ENCODE measurements at places on chromosomes 7 and 10.

- DNase-seq: no peak
Measured at GRCh38 chr7:111223802-111224253, 132.9 kb downstream of the LRRN3 start.

GRCh38 chr7:143279186-143280098 lies 5.3 kb upstream of the TMEM139 start:
- peak; percentile 62 for DNase-seq

GRCh38 chr10:52967806-52968795 lies 195.5 kb upstream of the MBL2 start:
- DNase-seq: no peak

DNA sequence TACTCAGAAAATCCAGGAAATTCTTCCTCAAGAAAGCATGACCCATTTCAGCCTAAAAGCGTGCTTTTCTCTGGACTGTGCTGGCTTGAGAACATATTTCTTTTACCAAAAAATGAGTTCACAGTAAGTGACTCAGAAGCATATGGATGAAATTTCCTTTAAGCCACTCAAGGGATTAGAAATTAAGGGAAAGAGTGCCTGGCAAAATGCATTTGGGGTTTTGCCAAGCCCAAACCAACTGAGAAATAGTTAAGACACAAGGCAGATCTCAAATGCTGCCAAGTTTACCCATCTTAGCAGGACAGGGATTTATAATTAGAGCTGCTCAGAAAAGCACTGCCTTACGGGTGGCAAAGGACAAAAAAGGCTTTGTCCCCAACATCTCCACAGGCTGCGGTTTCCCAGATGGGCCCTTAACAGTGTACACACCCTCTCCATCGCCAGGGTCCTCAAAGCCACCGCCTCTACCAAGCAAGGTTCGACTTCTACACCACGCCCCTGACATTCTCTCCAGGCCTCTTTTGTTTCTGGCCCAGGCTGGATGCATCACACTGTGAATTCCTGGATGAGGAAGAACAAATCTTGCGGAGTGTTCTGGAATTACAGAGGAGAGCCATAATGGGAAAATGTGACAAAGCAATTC lies 30.1 kb upstream of the CDHR3 start:
- no peak for DNase-seq

- no peak for DNase-seq
Measured at GRCh38 chr7:122628651-122629411, 70.1 kb downstream of the RNF133 start.

DNA sequence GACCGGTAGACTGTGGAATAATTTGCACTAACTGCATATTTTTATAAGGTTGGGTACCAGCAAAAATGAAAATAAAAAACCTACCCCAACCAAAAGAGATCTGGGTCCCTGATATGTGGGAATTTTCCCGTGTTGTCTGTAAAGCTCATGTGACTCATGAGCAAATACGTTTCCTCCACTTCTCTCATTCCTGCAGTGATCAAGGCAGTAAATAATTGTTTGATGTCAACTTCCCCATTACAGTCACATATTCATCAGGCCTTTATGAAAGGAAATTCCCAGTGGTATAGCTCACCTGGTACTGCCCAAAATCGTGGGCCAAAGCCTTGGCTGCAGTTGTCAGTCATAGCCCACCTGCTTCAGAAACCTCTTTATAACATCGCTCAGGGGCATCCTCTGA lies 166.0 kb upstream of the ANK3 start:
- no peak for DNase-seq

DNA sequence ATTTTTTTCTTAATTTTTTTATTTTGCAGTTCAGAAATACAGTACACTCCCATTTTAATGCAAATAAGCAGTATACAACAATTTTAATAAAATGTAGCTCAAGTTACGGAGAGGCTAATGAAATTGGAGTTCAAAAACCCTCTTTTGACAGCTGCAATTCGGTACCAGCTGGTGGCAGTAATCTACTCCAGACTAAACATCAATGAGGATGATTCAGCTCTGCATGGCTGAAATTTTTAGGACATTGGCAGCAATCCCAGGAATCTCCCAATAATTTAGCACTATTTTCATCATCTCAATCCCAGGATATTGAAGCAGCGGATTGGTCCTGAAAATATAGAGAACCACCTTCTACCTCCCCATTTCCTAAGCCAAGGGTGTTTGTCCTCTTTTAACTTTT lies 278.8 kb downstream of the CACNA2D1 start:
- DNase-seq: peak; percentile 45

DNA sequence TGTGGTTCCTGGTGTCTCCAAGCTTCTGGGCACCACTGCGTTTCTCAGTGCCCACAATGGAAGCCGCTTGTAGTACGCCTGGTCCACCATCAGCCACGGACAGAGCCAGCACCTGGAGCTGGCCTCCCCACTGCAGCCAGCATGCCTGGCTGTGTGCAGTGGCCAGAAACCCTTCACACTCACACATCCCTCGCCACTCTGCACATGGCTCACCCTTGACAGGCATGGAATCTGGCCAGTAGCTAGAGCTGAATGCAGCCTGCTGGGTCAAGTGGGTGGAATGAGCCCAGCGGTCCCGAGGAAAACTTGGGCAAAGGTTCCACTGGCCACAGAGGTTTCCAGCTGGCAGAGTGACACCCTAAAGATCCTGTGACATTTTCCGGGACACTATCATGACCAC lies 146.0 kb upstream of the ADO start:
- no peak for DNase-seq

- DNase-seq: no peak
Measured at GRCh38 chr10:77496941-77497420, 140.6 kb downstream of the KCNMA1 start.

DNA sequence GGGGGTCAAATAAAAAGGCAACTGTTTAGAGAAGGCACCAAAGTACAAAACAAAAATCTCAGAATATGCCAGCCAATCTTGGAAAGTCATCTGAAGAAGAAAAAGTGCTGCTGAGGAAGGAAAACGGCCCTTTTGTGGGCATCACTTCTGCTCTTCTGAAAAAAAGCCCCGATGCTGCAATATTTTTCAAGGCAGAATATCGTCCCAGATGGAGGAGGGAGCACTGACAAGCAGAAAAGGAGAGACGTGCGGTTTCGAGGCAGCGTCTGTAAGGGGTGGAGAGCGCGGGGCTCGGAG lies 959 bp upstream of the ATRNL1 start:
- DNase-seq: peak; percentile 26

DNA sequence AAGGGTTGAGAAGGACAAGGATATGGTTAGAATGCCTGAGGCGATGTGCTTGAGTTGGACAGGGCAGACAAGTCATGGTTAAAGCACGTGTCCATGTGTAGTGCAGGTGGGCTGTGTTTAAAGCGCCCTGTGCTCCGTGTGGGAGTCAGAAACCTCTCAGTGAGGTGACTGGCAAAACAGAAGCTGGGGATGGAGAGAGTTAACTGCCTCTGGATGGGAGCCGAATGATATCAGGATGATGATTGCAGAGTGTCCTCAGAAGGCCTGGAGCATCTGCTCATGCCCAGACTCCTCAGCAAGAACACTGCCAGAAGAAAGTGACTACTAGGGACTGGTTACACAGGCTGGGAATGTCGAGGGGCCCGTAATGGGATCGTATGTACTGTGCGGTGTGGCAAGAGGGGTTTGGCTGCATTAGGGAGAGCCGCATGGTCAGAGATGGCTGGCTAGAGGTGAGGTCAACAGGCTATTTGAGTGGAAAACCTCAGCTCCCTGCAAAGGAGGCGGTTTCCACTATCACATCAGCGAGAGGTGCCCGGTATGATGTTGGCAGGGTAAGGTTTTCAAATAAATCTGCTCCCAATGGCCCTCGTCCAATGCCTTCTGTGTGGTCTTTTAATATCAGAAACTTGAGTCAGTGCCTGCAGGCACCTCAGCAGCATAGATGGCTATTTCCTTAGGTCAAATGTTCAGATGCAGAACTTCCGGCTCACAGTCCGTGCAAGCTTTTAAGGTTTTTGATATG lies 26.1 kb upstream of the MRC1 start:
- DNase-seq: no peak

- DNase-seq: no peak
Measured at GRCh38 chr7:47103498-47104205, 478.3 kb downstream of the TNS3 start.

GRCh38 chr7:83413424-83413823 lies 235.5 kb downstream of the SEMA3E start:
- no peak for DNase-seq

DNA sequence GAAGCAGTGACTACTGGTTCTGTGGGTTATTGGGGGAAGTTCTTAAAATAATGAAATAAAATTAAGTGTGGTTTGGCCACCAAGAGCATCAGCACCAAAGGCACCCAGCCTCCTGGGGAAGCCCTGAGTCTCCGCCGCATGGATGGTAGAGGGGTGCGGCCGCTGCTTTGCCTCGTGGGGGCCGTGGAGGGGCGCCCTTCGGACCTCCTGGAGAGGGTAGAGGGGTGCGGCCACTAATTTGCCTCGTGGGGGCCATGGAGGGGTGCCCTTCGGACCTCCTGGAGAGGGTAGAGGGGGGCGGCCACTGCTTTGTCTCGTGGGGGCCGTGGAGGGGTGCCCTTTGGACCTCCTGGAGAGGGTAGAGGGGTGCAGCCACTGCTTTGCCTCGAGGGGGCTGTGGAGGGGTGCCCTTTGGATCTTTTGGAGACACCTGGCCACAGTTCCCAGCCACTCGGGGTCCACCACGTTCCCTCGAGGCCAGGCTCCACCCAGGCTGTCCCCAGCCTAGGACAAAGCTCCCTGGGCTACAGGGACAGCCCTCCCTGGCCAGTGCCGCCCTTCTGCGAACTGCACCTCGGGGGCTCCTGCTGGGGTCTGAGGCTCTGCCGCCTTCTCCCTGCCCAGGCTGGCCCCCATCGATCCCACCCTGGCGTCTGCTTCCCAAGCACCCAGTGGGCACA lies 535.1 kb downstream of the PTPRN2 start:
- DNase-seq: no peak

DNA sequence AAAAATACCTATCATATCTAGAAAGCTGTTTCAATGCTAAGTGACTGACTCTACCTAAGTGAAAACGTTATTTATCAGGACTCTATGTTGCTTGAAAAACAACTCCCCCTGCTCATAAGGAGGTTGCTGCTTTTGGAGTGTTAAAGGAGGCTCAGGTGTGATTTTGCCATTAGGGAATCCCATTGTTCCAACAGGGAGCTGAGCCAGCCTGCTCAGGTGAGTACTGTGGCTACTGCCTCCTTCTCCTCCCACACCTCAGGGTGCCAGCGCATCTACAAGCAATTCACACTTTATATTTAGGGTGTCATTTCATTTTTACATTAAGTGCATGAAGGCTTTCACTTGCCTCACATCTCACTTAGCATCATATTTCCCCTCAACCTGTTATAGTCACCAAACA lies 84.7 kb downstream of the SEM1 start:
- DNase-seq: no peak

DNA sequence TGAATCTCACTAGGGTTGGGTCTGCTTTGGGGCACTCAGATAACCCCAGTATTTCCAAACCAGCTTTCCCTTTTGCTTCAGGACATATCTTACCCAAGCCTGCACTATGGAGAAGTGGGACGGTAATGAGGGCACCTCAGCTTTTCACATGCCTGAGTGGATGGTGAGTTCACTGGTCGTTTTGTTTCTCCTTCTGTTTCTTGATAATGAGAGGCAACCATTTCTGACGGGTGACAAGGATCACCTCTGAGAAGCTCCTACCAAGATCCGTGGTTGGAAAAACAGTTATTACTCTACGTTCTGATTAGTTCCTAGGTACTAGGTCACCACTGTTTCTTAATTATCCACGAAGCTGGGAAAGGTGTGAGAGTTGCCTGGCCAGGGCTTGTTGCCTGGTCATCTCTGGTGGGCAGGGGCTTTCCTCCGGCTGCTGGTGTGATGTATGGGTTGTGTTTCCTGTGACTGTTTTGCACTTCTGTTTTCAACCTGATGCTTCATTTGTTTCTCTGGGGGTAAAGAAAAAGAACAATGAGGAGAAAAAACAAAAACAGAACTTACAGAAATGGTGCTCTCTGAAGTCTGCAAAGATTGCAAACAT lies 65.7 kb upstream of the STRIP2 start:
- DNase-seq: no peak

DNA sequence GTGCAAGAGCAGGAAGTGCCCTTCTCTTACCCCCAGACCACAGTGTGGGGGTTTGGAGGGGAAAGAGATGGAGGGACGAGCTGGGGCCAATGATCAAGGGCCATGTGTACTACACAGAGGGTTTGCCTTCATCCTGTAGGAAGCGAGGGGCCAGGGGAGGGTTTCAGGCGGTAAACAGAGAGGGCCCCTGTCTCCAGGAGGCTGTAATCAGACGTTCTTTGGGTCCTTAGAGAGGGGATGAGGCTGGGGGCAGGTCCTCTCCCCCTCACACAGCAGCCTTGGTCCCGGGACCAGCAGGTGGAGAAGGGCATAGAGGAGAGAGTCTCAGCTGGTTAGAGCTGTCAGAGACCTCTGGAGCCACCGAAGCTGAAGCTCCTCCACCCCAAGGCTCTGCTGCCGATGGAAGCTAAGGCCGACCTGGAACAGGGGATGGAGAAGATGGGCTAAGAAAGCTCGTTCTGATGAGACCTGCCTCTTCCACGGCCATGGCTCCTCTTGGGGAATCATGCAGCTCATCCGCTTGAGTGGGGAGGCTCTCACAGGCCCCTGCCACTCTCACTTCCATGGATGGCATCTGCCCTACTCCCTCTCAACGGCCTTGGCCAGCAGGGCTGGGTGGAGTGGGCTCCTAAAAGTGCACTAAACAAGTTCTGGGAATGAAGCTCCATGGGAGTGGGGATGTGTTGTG lies 3.5 kb downstream of the LOXL4 start:
- no peak for DNase-seq

DNA sequence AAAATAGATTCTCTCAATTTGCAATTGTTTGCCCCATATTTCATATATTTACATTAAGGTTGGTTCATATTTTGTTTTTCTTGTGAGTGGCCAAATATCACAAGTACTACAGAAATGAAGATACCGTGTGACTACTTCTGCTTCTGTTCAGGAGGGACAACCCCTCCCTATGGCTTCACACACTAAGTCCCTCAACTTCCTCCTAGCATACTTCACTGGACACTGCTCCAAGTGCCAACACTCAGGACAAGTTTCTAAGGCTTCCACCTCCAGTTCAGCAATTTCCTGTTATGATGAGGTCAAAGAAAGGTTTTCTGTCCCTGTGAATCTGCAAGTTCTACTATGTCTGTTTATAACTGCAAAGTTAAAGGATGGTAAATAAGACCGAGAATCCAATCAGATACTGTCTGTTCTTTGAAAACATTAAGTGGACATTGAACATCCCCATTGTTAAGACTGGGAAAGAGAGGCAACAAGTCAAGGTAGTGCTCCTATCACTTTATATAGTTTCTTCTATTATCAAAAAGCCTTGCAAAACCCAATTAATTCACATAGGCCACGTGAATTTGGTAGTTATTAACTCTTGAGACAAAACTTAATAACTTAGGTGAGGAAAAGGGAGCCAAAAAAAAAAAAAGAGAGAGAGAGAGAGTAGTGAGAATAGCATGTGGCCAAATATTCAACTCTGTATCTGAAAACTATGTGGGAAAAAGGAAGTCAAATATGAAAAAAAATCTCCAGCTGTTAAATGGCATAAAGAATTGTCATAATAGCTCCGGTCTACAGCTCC lies 81.3 kb upstream of the DKK1 start:
- DNase-seq: no peak

GRCh38 chr7:114821030-114821900 lies 100.6 kb upstream of the MDFIC start:
- DNase-seq: no peak

Data from head of caudate nucleus (tissue), 42 donors.